GM23248 (cell line): ENCODE measurements at places on chromosomes 7 and 10. TPM values are rescaled to one million over a fixed set of nuclear protein-coding genes. Genes with fewer than 3 reads are reported as not detected.

DNA sequence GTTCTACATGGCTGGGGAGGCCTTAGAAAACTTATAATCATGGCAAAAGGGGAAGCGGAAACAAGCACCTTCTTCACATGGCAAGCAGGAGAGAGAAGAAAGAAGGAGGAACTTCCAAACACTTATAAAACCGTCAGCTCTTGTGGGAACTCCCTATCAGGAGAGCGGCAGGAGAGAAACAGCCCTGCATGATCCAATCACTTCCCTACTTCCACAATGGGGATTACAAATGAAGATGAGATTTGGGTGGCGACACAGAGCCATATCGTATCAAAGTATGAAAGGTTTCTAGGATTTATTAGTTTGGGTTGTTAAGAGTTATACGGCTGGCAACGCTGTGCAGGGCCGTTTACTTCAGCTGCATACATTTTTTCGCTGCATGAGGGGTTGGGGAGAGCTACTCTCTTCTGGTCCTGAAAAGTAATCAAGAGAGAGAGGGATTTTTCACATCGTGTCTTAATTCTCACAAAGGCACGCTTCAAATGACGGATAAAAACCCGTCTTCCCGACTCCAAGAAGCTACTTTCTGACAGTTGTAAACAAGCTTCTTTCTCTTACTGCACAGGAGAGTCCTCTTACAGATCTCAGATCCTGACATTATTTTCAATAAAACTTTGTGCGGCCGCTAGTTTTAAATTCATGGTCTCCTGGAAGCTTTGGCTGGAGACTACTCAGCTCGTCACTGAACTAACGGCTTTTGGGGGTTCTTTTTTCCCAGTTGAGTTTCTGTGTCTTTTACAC lies 751 bp upstream of the GTPBP10 start:
- peak; percentile 66 for DNase-seq

Gene TMEM225B
- total RNA-seq = not detected in 2 replicates

DNA sequence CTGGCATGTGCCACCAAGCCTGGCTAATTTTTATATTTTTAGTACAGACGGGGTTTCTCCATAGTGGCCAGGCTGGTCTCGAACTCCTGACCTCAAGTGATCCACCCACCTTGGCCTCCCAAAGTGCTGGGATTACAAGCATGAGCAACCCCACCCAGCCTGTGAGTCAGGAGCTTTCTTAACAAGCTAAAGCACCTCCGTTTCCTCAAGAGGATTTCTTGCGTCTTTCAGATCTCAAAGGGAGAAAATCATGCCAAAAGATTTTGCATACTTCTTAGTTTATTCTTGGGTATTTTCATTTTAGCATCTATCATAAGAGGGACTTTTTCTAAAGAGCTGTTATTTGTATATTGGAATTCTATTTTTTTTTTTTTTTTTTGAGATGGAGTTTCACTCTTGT lies 47.9 kb upstream of the FOXK1 start:
- peak; percentile 63 for DNase-seq

- no peak for DNase-seq
Observed at GRCh38 chr7:2571409-2571808, 12.6 kb downstream of the IQCE start.

DNA sequence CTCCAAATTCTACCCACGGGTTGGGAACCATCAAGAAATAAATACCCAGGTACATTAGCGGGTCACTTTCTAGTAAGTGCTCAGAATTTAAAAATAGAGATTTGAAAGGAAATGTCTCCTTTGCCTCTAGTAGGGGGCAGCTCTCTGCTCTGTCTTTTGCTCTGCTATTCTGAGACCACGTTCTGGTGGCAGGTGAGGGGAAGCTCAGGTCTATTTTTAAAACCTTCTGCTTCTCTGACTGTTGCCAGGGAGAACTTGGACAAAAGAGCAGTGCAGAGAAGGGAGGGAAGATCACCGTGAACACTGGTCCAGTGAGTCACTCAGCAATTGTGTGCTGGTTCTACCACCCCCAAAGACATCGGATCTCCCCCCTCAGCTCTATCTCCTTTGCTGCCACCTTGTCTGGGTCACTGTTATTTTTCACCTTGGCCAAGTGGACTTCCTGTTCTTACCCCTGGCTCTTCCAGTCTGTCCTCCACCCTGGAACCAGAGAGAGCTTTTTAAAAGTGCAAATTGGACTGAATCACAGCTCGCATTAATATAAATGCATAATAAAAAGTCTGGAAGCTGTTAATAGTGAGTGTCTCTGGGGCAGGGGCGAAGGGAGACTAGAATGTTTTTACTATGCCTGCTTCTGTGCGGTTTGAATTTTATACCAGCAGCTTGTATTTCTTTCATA lies 72.4 kb upstream of the LOXL4 start:
- peak; percentile 69 for DNase-seq

- DNase-seq = no peak
Observed at GRCh38 chr10:113425008-113425407, 127.8 kb upstream of the HABP2 start.

- DNase-seq = peak; percentile 77
Observed at GRCh38 chr10:95260909-95261552, 29.8 kb downstream of the PDLIM1 start.

Gene ASZ1
- not detected in 2 replicates for total RNA-seq

DNA sequence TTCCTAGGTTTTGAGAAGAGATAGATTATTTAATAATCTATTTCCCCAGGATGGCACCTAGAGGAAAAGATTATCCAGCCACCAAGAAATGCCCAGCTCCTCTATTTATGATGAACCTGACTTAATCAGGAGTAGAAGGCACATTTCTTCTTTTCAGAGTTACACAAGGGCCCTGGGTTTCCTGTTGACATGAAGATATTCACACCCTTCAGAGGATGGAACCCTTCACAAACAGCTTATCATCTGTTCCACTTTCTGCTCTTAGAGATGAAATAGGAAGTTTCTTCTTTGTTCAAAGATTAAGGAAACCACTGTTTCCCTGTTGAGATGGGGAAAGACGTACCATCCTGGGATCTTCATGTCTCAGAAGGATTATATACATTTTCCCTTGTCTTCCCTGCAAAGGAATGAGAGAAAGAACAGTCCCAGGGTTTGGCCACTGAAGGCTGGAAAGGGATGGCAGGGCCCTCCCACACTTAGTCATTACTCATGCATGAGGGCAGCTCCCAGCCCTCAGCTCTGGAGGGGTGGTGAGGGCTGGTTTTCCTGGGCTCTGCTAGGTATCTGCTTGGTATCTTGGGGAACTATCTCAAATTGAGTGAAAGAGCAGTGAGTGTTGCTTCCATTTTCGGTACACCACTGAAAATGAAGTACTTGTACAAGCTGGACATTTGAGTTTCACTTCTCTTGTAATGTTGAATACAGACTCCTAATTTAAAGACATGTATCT lies 64.0 kb downstream of the MTPAP start:
- DNase-seq = peak; percentile 70

Gene FAM25A
- total RNA-seq = not detected in 2 replicates

Gene OIT3
- not detected in 2 replicates for total RNA-seq

- peak; percentile 83 for DNase-seq
Observed at GRCh38 chr7:116101704-116102103, 71.1 kb upstream of the TFEC start.

DNA sequence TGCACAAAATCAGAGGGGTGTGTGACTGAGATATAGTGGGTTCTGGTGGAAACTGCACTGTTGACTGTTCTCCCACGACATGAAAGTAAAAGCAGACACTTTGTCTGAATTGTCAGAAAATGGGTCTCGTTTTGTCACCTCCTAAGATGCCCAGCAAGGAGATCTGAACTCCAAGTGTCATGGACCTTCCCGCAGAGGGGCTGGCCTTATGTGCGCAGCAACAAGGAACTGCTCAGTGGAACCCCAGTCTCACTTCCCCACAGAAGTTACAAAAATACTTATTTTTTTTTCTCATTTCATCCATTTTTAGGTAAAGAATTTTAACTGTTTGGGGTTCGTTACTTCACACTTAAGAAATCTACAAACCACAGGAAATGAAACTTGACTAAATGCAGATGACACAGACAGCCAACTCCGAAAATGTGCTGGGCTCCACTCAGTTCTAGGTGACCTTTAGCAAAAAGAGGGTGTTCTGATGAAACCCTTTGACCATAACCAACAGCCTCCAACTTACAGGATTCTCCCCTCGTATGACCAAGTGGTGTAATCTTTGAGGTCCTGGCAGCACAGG lies 115.0 kb downstream of the FAM107B start:
- peak; percentile 5 for DNase-seq

Gene SPAG6
- not detected in 2 replicates for total RNA-seq

DNA sequence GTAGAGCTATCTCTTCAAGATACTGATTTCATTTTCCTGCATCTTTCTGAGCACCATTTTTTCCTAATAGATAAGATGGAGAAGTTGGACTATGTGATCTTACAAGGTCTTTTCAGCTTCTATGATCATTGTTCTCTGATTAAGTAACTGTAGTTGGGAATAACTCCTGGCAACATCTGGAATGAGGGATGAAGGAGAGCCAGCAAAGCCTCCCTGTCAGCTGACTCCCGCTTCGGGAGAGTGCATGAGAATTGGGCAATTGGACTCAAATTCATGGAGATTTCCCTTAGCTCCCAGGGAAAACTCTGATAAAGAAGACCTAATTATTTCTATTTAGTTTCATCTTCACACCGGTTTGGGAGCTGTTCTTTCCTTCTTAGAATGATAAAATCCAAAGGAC lies 146.1 kb downstream of the CCDC71L start:
- DNase-seq = peak; percentile 12

GRCh38 chr10:62052276-62052675 lies 150.8 kb downstream of the ARID5B start:
- DNase-seq = no peak

DNA sequence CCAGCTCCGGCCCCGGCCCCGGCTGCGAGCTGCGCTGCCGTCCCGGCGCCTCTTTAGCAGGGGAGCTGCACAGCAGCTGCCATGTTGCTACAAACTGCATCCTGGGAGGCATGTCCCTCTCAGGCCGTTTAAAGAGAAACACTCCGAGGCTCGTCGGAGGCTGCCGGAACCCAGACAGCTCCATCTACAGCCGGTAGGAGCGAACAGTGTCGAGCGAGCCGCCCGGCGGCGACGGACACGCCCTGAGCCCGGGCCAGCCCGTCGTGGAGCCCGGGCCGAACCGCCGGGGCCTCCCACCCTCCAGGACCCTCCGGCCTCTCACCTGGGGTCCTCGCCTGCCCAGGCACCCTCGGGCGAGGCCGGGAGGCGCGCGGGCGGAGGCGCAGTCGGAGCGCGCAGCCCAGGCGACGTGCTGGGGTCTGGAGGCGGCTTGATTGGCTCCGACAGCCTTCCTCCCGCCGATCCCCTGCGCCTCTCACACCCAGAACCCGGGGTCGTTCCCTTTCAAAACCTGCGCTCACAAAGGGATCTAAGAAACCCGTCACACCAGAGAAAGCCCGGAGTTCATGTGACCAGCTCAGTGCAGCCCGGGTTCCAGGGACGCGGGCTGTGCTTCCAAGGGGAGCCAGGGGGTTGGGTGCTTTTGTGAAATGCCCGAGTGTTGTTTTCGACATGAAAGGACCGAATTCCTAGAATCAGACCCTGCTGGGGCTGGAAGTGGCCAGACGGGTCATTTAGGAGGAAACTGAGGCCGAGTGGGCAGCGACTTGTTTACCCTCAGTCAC lies at the start of gene ZNF777:
ZNF777 (minus strand) TSS at position 570 of the 785 bp plus-strand sequence. CDS start 5,040 bp downstream, outside the sequence.
- peak; percentile 95 for DNase-seq

- peak; percentile 41 for DNase-seq
Observed at GRCh38 chr7:157932498-157933218, 595.9 kb downstream of the DNAJB6 start.

DNA sequence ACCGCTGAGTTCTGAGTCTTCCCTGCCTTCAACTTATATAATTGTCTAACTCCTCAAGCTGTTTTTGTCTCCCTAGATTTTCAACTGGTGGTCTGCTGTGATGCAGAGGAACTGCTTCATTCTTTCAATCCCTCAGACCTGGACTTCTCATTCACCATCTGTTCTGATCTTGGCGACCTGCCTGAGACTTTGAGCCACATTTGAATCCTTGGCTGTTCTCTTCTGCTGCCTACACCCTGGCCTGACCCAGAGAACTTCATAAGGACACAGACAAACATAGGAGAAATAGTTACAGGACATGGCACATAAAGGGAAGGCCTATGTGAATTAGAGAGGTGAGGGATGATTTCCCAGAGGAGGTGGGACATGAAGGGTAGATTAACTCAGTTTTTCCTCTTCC lies 326.7 kb downstream of the PTEN start:
- DNase-seq = no peak

- DNase-seq = peak; percentile 93
Observed at GRCh38 chr10:103661198-103661950, 167.9 kb downstream of the NEURL1 start.

DNA sequence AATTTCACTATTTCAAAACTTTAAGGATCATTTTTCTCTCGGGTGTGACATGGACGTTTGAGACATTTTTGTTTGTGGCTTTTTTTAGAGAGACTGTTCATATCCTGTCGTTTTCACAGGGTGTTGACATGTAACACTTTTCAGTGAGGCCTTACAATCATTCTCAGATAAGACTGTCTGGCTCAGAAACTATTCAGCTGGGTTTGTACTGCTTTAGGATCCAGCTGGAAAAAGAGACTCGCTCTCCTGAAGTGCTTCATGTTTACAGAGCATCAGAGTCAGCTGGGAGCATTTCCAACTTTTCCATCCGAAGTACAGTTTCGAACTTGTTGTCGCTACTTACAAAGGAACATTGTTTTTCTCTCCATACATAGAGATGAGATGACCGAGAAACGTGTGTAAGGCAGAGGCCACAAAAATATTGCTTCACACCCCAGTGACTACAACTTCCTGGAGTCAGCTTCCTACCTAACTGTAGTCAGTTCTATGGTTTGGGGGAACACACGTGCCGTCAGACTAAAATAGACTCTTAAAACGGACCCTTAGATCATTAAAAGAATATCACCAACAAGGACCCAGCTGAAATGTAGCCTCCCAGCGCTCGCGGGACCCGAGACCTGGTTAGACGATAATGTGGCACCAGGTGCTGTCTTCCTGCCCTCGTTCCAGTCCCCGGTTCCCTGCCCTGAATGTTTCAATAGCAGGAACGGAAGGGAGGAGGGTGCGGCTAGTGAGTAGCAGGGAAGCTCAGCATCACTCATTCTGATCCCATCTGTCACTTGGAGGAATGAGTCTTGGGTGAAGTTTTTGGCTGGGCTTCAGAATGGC lies 78.0 kb downstream of the MKI67 start:
- DNase-seq = peak; percentile 42

GRCh38 chr10:79125092-79125491 lies 56.3 kb downstream of the ZMIZ1 start:
- no peak for DNase-seq

DNA sequence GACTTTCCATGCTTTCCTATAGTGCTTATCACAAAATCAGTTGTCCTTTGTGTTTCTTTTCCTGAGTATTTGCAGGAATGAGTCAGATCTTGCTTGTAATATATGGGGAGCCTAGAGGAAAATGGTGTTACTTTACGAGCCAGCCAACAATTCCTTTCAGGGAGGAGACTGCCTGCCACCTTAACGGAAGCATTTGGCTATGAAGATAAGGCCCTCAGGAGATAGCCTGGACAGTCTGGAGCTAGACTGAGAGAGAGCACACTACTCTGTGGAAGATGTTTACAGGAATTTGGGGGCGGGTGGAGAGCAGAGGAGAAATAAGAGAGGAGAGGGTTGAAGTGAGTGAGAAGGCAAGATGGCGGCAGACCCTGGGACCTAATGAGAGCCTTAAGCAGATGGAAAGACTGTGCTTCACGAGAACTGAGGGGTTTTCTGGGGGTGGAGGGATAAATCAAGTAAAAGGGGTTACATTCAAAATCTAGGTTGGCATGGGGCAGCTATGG lies 126.3 kb downstream of the SNX10 start:
- no peak for DNase-seq
